Stimulated activated CD4-positive, alpha-beta T cell treated with anti-CD3 and anti-CD28 coated beads, Interleukin-15, amount 100 ng/mL, for 1 hour (primary cell): ENCODE measurements at places on chromosomes 7 and 10.

DNA sequence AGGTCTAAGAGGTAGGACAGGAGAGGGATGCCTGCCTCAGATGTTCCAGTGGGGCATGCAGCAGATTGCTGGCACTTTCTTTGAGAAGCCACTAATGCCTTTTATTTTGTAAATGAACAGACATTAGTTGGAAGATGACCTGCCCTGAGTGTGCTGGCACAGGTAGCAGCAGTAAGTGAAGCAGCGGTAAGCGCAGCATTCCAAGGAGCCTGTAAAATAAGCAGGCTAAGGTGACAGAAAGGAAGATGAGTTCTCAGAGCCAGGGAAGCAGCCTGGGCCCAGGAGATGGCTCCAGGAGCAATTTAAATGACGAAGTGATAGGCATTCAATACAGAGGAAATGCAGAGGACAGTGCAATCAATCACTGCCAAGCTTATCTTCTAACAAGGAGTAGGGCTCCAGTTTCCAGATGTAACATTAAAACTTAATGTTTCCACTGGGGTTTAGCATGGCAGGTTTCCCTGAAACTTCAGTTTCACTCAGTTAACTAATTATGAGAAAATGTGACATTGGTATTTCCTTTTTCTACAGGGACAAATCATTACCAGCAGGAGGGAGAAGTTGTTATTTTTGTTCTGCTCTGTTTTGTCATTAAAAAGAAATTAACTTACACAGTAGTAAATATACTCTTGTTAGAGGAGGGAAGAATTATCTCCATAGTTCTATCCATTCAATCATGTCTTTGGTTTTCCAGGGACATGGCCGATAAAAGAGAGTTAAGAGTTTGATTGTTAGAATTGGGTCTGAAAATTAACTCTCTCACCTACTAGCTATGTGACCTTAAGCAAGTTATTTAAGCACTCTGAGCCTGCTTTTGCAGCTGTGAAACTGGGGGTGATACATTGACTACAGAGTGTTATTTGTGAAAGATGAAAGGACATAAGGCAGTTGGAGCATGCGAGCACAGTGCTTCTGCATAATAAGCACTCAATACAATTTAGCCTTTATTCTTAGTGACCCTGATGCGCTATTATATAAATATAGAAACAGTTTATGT is 96.6 kb upstream of the PTN start:
- DNase-seq: no peak

DNA sequence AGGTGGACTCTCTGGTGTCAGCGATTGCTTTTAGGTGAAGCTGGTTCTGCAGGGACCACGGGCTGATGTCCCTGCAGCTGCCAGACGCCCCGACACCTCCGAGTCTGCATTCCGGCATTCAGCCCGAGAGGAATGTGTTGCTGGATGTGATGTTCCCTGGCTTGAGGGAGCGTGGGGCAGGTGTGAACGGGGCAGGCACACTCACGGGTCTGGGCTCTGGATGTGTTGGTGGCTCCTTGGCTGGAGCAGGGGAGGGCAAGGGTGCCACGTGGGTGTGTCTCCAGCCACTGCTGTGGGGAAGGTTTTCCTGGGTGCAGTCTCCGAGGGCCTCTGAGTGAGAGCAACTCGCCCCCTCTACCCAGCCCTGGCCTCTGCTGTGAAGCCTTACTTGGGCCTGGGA is 140.5 kb downstream of the CAMK1D start:
- DNase-seq: no peak

GRCh38 chr7:2080477-2080876 is 152.3 kb downstream of the MAD1L1 start:
- DNase-seq: no peak

- no peak for DNase-seq
These were observed 78.3 kb downstream of the SH3PXD2A start for GRCh38 chr10:103776878-103777591.

DNA sequence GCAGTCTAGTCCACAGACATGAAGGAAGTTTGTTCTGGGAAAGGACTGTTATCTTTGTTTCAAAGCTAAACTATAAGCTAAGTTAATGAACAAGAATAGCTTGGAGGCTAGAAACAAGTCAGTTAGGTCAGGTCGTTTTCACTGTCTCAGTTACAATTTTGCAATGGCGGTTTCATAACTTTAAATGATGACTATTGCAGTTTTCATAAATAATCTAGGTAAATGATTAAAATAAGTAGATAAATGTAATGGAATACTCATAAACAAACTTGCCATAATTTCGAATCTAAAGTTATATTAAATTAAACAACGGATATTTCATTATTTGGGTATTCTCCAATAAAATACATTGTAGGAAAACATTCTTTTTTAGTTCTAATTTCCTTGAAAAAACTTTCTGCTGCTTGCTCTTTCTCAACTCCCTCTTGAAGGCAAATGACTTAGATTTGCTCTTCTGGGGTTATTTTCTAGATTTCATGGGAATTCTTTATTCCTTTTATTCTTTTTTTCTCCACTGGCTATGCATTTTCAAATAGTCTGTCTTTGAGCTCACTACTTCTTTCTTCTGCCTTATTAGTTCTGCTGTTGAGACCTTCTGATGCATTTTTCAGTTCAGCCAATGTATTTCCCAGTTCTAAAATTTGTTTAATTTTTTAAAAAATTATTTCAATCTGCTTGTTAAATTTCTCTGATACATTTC is 103.8 kb upstream of the APBB1IP start:
- no peak for DNase-seq

GRCh38 chr10:96984541-96985131 is 152.5 kb downstream of the LCOR start:
- no peak for DNase-seq

DNA sequence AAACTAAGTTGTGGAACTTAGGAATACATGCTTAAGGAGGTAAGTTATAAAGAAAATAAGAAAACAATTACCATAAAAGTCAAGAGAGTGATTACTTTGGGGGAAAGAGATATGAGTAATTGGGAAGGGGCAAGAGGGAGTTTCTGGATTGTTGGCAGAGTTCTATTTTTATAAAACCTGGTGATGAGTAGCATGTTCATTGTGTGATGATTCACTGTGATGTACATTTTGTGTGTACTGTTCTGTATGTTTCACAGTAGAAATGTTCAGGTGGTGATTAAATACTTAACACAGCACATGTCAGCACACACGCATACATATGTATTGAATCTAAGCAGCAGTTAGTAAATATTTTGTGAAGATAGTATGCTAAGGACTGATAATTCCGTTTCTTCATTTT is 9.7 kb upstream of the OIT3 start:
- DNase-seq: no peak

- no peak for DNase-seq
These were observed 40.0 kb upstream of the PDK4 start for GRCh38 chr7:95636140-95636940.

DNA sequence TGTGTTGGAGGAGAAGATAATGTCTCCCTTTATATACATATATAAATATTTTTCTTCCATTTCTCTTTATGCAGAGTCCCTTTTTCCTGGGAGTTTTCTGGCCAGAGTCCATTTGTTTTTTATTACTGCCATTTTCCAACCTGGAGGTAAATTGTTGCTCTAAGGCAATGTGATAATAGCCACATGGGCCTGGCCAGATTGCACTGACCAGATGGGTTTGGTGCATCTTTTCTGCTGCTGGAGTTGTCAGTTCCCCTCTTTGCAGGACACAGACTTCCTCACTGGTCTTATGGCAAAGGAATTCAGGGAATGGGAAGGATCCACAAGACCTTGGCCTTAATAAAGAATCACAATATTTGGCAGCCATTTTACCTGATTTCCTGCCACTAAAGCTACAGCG is 254.9 kb downstream of the SORCS3 start:
- no peak for DNase-seq

- DNase-seq: no peak
These were observed 113.6 kb downstream of the TBXAS1 start for GRCh38 chr7:139942636-139943035.

- no peak for DNase-seq
These were observed 163.7 kb upstream of the CDC14C start for GRCh38 chr7:48760528-48761265.

GRCh38 chr7:5455581-5456219 is 32.1 kb upstream of the TNRC18 start:
- DNase-seq: no peak

- DNase-seq: no peak
These were observed 575.3 kb downstream of the IPMK start for GRCh38 chr10:57692255-57692980.

DNA sequence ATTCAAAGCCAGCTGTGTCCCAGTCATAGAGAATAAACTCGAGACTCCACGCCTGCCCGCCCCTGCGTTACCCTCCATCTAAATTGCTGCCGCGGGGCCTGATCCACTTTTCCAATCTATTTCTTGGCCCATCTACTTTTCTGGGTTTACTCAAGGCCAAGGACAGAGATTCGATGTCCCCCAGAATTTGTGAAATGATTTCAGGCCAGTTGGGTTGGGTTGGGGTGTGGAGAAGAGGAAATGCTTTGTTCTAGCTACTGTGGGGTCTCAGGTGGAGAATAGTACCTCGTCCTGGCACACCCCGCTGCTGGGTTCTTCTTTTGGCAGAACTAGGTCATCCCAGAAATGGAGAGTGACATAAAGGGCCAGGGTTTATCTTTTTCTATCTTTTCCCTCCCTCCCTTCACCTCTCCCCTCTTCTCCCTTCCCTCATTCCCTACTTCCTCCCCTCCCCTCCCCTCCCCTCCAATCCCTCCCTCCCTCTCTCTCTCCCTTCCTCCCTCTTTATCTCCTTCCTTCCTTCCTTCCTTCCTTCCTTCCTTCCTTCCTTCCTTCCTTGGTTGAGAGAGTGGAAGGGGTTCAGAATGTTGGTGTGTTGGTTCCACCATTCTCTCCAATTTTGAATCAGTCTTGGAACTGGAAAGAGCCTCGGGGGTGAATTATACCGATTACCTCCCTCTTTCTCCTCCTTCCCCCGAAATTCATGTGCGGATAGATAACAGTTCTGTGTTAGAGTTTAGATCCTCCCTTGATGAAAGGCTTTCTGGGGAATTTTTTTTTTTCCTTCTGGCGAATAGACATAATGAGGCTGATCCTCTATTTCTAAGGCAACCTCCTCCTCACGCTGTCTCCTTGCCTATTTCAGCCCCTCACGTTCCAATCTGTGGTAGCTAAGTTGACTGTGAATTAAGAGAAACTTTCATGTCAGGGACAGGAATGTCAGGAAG is 1.2 kb upstream of the TMEM229A start:
- no peak for DNase-seq

GRCh38 chr10:128701381-128701780 is 575.2 kb upstream of the MKI67 start:
- DNase-seq: no peak

DNA sequence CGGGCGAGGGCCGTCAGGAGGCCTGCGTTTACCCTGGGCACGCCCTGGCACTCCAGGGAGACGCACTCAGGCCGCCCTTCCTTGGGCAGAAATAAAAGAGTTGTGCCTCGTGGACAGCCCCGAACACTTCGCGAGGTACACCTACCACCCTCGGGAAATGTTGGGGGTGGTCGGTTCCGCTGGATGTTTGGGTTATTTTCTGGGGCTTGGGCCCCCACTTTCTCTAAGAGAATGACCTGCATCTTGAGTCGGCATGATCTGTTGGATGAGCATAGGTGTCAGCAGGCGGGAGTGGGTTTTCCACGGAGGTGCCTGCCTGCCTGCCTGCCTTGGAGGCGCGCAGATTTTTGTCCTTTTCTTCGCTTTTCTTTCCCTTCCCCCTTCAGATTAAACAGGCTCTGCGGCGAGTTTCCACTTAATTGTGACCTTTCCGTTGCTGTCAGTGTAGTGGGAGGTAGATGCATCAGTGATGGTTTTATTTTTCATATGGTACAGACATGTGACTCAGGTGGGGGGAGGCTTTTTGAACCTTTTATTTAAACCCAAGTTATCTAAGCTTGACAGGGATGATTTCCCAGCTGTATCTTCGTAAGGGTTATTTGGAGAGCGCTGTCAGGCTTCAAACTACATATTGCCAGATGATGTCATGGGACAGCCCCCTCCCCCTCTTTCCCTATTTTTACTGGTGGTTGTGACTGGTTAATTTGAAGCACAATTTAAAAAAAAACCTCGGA is 661 bp downstream of the HECTD2 start:
- DNase-seq: no peak

- no peak for DNase-seq
These were observed 29.8 kb downstream of the CALCR start for GRCh38 chr7:93544691-93545090.

DNA sequence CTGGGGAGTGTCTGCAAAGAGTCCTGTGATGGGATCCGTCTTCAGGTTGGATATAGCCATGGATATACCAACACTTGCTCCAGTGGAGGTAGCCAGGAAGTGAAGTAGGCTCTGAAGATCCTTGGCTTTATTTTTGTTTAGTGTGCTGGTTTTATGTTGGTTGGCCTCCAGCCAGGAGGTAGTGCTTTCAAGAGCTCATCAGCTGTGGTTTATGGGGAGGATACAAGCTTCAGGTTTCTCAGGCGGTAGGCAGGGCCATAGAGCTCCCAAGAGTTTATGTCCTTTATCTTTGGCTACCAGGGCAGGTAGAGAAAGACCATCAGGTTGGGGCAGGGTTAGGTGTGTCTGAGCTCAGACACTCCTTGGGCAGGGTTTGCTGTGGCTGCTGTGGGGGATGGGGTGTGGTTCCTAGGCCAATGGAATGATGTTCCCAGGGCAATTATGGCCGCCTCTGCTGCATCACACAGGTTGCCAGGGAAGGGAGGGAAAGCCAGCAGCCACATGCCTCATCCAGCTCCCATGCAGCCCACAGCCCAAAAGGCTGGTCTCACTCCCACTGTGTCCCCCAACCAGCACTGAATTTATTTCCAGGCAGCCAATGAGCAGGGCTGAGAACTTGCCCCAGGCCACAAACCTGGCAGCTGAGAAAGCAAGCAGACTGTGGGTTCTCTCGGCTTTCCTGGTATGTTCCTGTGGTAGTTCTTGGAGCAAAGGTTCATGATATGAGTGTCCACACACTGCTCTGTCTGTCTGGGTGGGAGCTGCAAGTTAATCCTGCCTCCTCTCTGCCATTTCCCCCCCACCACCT is 67.0 kb upstream of the PRLHR start:
- no peak for DNase-seq

DNA sequence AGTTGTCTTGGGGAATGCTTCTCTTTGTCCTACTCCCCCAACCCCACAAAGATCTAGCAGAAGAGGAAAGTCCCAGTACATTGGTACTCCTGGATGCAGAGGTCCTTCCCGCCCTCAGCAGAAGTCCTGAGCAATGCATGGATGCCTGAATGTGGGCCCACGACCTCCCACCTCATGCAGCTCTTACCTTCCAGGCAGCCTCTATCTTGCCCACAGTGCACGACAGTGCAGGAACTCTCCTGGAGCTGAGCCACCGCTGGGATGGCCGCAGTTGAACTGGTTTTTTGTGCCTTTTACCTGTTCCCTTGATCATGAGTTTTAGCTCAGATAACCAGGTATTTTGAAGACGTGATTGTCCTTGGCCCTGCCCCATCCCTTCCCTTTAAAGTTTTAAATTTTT is 37.9 kb downstream of the LRRC4 start:
- no peak for DNase-seq

DNA sequence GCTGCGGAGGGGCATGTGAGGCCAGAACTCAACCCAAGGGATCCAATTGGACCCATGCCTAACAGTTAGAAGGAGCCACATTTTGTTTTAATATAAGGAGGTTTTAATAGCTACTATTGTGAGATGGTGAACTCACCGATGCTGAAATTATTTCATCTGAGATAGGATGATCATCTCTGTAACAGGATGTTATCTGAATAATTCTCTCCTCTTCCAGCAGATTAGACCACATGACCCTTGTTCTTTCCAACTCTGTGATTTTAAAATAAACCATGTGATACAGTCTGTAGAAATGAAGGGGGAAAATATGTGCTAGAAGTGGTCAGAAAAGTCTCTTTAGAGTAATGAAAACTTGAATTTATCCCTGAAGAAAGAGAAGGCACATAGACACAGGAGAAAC is 385.8 kb downstream of the LRMDA start:
- no peak for DNase-seq
